ENCODE measurements at places on chromosomes 6 and 20.

DNA sequence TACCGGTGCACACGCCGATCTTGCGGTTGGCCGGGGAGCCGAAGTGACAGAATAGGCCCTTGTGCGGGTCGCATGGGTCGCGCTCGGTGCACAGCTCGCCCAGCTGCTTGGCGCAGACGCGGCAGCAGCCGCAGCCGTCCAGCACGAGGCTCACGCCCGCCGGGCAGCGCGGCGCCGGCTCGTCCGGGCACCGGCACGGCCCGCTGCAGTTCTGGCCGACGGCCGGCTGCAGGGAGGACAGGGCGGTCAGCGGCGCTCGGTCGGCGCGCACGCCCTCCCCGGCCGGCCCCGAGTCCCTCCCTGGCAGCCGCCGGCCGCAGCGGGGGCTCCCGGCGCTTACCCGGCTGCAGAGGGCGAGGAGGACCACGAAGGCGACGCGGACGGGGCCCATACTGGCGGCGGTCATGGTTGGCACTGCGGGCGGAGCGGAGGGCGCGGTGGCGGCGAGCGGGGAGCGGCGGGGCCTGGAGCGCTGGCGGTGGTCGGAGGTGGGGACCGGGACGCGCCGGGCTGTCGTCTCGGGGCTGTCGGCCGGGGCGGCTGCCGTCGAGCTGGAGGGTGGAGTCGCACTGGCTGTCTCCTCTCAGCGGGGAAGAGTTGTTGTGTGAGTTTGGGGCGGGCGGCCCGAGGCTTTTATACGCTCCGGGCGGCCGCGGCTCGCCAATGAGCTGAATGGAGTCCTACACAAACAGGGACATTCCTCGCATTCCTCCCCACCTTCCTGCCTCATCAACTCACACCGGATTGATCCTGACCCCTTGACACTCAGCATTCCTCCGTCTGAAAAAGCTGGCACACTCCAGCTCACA is at the start of gene CCN2:
CCN2 (minus strand) TSS at position 606 of the 809 bp plus-strand sequence; CDS start at position 406, 200 bp downstream.
- DNase-seq: peak; percentile 84

GRCh38 chr6:148313488-148313887 is 29.1 kb upstream of the SASH1 start:
- no peak for DNase-seq

DNA sequence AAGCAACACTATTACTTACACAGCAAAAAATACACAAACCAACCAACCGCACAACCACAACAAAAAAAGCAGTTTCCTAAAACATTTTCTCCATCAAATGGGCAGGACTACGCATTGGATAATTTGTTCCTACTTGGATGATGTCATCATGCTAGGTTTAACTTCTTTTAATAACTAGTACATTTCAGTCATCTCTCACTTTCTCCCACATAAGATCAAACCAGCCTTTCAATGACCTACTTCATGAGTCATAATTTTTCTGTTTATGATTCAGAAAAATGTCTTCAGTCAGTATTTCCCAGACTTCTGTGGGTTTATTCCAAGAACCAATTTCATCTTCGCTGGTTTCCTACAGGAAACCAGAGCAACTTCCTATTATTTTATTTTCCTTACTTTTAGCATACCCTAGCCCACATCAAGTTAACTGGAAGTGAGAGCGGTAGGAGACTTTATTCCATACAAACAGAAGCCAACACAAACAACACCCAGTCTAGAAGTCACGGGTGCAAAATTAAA is 134.2 kb downstream of the GMDS start:
- no peak for DNase-seq

- DNase-seq: no peak
These were observed 50.8 kb downstream of the BCAS4 start for GRCh38 chr20:50845566-50846215.

GRCh38 chr20:22473293-22473692 is 111.1 kb downstream of the FOXA2 start:
- DNase-seq: no peak

DNA sequence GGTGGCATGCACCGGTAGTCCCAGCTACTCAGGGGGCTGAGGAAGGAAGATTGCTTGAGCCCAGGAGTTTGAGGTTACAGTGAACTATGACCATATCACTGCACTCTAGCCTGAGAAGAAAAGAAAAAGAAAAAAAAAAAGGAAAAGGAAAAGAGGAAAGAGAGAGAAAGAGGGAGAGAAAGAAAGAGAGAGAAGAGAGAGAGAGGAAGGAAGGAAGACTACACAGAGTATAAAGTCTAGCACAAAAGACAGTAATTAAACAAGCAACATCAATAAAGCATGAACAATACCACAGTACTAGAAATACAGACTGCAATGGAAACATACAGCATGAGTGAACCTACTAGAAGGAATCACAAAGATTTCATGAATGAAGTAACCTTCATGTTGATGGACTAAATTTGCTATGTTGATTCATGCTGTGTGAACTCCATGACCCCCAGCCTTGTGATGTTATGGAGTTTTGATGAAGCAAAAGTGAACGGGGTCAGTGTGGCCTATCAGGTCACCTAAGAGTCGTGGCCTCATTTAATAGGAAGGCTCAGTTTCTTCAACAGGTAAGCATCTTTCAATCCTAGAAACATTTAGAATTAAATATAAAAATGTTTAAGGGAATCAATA is 57.6 kb downstream of the NUDT3 start:
- no peak for DNase-seq

All from heart left ventricle (tissue), 16 donors.